AG09309 (cell line): ENCODE measurements at places on chromosomes 16 and 17.
A peak's percentile ranks its signal among the peaks of the same experiment; 100 is the strongest.

DNA sequence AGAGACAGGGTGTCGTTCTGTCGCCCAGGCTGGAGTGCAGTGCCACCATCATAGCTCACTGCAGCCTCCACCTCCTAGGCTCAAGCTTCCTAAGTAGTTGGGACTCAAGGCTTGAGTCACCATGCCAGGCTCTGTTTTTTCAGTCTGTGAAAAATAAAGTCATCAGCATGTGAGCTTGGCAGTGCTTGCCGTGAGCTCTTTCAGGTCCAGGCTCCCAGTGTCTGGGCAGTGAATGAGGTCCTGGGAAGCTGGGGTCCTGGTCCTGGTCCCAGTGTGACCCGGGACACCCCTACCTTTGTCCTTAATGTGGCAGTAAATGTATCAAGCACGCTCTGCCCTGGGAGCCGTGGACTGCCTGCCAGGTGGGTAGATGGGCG is 22.9 kb upstream of the RPL13 start:
- no peak for DNase-seq

DNA sequence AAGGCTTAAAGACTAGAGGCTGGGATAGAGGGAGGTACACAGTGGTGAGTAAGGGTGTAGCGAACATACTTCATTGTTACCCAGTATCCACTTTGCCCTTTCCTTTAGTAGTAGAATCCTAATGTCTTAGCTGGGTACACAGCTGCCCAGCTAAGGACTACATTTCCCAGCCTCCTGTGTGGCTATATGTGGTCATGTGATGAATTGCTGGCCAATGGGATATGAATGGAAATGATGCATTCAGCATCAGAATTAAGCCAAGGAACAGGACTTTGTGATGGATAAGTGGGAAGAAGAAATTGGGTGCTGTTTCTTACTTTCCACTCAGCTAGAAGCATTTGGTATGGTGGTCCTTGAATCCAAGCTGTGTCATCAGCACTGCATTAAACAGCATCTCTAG is 55.9 kb downstream of the FOXL1 start:
- no peak for DNase-seq

DNA sequence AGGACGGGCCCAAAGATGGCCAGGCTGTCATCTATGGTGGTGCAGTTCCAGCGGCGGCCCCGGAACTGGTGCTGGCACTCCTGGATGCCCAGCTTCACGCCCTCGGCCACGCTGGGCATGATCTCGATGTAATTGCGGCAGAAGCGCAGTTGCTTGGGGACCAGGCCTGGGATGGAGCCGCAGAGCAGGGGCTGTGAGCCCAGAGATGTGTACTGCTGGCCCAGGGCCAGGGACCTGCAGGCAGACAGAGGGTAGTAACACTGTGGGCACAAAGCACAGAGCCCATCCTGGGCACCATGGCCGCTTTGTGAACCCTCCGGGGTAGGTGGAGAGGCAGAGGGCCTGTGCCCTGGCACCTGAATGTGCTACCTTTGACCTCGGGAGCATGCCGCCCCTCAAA is 44.8 kb downstream of the WNT3 start:
- no peak for DNase-seq

- DNase-seq: no peak
These were observed 3.8 kb downstream of the IGF2BP1 start for GRCh38 chr17:49000943-49001342.

DNA sequence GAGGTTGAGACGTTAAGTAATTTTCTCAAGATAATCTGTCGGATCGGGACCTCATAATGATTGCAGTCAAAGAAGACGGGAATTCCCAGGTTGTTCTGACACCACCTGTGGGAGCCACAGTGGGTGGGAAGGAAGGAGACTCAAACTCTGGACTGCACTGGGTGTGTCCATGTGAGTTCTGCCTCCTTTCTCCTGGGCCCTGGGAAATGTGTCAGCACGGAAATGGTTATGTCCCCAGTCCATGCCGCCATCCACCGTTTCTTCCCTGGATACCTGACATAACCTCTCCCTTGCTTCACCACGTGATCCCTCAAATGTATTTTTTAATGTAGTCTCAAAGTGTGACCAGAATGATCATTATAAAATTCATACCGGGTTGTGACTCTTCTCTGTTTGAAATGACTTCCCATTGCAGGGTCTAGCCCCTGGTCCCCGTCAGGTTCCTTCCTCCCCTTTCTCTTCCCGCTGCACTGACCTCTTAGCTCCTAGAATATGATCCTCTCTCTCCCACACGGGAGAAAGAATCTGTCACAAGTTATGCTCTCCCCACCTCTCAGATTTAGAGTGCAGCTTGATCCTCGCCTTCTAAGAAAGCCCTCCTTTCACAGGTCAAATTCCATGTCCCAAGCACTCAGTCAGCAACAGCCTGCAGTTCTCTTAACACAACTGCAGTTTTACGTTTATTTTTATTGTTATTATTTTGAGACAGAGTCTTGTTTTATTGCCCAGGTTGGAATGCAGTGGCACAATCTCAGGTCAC is 820.0 kb upstream of the EEF2KMT start:
- no peak for DNase-seq

DNA sequence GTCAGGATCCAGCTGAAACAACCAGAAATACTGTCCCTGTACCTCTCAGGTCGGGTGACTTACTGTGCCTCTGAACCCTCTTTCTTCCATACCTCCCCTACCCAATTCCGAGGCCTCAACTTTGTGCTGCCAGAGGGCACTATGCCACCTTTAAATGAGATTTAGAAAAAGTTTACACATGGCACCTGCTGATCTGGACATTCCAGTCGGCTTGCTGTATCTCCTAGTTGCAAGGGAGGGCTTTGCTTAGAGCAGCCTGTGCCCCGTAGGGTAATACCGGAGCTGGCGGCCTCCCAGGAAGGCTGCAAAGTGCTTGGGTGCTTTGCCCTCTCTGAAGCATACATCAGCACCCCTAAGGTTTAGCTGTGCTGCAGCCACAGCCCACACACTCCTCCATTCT is 306.0 kb upstream of the RBFOX1 start:
- DNase-seq: no peak

- no peak for DNase-seq
These were observed 15.1 kb downstream of the MAP3K14 start for GRCh38 chr17:45301674-45302073.

- DNase-seq: no peak
These were observed 29.6 kb upstream of the KLHDC4 start for GRCh38 chr16:87795336-87795735.

DNA sequence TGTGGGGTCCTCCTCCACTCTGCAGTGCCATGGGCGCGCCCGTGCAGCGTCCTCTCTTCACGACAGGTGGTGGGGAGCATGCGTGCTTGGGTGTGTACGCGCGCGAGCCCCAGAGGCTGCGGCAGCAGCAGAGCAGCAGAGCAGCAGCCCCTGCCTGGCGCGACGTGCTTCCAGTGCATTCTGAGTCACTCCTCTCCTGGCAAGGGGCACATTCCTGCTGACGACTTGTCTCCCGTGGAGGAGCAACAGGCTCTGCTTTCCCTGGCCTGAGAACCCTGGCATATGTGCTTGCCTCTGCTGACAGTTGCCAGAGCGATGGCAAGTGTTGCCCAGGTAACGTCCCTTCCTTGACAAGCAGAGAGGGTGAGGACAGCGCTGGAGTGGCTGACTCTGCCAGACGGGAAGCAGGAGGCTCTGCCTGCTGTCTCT is 133.8 kb upstream of the PLCG2 start:
- peak; percentile 67 for DNase-seq

GRCh38 chr17:8828517-8828875 is 29.3 kb upstream of the MFSD6L start:
- no peak for DNase-seq

- no peak for DNase-seq
These were observed 177.6 kb downstream of the AIPL1 start for GRCh38 chr17:6257336-6257735.

- no peak for DNase-seq
These were observed 4.8 kb downstream of the MEAK7 start for GRCh38 chr16:84499638-84500037.

GRCh38 chr17:18186627-18186982 is 3.0 kb downstream of the ALKBH5 start:
- no peak for DNase-seq

DNA sequence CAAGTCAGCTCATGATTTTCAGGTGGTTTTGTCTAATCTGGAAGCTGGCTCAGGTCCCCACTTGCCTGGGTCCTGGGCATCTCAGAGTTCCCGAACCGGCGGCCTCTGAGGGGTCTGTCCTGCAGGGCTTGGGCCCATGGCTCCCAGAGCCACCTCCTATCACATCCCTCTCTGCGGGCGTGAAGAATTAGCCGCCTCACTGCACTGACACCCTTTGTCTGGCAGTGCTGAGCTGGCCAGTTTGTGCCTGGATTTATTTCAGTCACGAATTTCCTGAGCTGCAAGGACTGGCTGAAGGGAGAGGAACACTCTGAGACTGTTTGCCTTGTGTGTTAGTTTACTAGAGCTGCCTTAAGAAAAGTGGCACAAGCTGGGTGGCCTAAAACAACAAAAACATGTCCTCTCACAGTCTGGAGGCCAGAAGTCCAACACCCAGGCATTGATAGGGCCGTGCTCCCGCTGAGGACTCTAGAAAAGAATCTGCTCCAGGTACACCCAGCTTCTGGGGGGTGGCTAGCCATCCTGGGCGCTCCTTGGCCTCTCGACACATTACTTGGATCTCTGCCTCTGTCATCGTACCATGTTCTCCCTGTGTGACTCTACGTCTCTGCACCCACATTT is 217.5 kb upstream of the DYNLRB2 start:
- no peak for DNase-seq

DNA sequence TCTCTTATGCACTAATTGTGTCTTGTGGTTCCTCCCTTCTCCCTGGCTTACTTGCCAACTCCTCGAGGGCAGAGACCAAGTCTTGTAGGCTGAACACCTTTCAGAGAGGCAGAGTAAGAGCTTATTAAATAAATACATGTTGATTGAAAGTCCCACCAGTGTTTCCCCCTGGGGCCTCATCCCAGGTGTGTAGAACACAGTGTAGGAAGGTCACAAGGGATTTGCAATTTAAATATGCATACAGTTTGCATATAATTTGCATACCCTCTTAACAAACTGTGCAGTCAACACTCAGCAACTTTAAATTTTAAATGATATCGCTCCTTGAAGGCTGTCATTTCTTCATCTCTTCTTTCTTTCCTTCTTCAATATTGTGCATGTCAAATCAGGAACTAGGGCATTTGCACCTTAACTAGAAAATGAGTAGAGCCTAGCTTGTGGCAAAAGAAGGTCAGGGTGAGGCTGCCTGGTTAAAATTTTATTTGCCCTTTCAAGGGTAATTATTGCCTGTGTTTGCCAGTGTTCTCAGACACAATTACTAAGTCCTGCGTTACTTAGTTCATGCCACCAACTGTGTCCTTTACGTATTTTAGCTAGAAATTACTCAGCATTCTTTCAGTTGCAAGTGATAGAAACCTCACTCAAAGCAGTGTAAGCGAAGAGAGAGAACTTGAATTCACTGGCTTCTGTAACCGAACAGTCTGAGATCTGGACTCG is 465.7 kb downstream of the HAPSTR1 start:
- no peak for DNase-seq

DNA sequence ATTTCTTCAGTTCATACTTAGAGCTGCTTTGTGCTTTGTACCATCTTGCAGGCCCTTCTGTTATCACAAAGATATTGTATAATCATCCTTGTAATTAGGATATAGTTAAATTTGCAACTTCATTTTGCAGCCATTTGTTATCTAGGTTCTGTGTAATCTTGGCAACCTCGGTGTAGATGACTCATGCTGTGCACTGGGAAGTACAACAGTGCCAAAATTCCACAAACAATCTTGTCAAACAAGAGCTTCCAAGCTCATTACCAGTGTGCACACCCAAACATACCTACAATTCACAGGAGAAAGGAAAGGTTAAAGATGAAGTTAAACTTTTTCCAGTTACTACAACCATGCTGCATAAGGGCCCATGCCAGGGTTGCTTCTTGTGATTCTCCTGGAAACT is 1231.8 kb downstream of the CDH11 start:
- DNase-seq: no peak

GRCh38 chr17:64554028-64554637 is 47.4 kb downstream of the CEP95 start:
- no peak for DNase-seq

- no peak for DNase-seq
These were observed 7.9 kb downstream of the UNC119 start for GRCh38 chr17:28544402-28545140.

GRCh38 chr17:21061971-21062526 is 19.2 kb upstream of the USP22 start:
- DNase-seq: no peak

- no peak for DNase-seq
These were observed 6.2 kb downstream of the LPCAT2 start for GRCh38 chr16:55515111-55515510.

GRCh38 chr16:11551842-11552241 is 34.9 kb downstream of the LITAF start:
- no peak for DNase-seq

GRCh38 chr17:2237950-2238349 is 65.6 kb downstream of the SMG6 start:
- DNase-seq: no peak

GRCh38 chr16:35302859-35303258 is 1843.4 kb downstream of the TP53TG3F start:
- DNase-seq: no peak

- no peak for DNase-seq
These were observed 12.2 kb downstream of the CTC1 start for GRCh38 chr17:8235676-8236075.

DNA sequence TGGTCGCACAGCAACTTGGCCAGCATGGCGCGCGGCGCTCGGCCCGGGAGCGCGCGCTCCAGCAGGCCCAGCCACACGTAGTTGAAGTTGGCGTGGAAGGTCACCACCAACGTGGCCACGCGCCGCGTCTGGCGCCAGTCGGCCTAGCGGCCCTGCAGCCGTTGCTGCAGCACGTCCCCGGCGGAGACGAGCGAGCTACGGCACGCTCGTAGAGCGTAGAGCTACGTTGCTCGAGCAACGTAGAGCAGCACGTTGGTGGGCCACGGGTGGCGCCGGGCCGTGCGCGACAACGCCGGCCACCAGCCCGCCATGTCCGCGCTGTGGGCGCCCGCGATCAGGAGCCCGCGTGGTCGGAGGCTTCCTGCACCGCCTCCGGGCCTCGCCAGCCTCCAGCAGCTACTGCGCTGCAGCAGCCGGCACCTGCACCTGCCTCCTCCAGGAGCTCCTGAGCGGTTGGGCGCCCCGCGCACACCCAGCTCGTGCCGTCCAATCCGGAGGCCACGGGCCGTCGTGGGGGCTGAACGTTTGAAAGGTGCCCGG is 13.4 kb upstream of the SULT1A1 start:
- DNase-seq: no peak

DNA sequence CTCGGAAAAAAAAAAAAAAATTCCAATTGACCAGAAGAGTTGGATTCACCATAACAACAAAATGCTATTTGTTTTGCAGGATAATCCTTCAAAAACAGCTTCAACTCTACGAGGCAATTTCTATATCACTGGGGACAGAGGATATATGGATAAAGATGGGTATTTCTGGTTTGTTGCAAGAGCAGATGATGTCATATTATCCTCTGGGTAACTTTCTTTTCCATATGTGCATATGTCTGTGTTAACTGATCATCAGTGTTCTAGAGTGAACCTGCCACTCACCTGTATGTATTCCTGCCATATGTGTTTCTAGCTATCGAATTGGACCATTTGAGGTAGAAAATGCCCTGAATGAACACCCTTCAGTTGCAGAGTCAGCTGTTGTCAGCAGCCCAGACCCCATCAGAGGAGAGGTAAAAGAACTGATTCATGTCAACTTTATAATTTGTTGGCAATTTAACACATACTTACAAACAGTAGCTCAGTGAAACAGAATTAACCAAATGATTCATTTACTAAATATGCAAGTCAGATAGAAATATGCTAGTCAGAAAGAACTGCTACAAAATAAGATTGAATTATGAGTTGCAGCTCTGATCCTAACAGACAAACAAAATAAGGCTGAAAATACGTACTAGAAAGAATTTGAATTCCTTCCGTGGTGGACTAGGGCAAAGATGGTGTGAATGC is 14.2 kb downstream of the ERI2 start:
- DNase-seq: no peak

GRCh38 chr17:58370716-58371115 is 18.7 kb upstream of the SUPT4H1 start:
- DNase-seq: no peak
